Activated naive CD4-positive, alpha-beta T cell treated with anti-CD3 and anti-CD28 coated beads, Interleukin-2, amount 10 ng/mL, durations not matched to agents 7 days and 5 days (primary cell): ENCODE measurements at places on chromosomes 4 and X.

GRCh38 chr4:25235401-25235800, 1.6 kb downstream of the PI4K2B start:
- H3K36me3 ChIP-seq = peaks cover 37% of the 10 kb centered on the region
- no peak for DNase-seq
- H3K4me3 ChIP-seq = peak overlapping the region; percentile 85

GRCh38 chr4:118270492-118270891, 82.3 kb downstream of the PRSS12 start:
- peaks cover 3% of the 10 kb centered on the region for H3K27me3 ChIP-seq
- H3K27ac ChIP-seq = no peak overlapping the region
- H3K4me1 ChIP-seq = peaks cover 3% of the 10 kb centered on the region
- H3K36me3 ChIP-seq = no peaks in the 10 kb centered on the region

DNA sequence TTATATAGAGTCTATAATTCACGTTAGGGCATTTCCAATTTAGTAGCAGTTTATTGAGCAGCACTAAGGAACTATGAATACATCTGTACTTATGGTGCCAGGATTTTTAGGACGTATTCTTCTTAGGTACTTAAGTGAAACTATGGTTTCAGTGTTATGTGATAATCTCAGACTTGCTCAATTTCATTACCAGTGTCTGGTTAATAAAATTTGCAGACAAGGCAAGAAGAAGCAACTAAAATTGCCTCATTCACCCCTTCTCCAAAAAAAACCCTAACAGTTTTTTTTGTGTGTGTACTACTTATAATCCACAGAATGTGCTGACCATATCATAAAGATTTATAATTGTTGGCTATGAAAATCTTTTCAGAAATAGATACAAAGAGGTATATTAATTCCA, 6.0 kb upstream of the CXCL10 start:
- H3K27ac ChIP-seq = no peak overlapping the region
- H3K4me1 ChIP-seq = peaks cover 10% of the 10 kb centered on the region
- H3K36me3 ChIP-seq = no peaks in the 10 kb centered on the region
- no peak for DNase-seq

DNA sequence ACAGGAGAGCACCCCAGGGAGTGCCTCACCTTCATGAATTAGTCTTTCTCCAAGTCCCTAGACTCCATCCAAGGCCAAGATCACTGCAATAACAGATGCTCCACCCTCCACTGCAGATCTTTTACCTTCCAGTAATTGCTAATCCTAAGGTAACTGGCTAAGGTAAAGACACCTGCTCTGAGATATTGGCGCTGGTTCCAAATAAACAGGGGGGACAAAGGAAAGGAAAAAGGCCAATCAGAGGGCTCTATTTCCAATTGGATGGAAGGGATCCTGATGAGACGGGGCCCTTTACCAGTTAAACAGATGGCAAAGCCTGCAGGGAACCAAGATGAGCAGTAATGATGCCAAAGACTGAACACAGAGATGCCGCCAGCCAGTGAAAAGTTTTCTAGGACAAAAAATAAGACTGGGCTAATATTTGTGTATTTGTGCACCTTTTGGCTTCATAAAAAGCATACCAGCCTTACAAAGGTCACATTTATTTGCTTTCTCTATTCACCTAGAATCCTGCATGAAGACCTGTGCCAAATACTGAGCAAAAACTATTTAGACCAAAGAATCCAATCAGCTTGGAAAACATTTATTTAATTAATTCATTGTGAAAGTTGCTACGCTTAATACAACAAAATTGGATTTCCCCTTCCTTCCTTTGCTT, 148.5 kb downstream of the PPP3CA start:
- peaks cover 4% of the 10 kb centered on the region for H3K4me1 ChIP-seq
- H3K27ac ChIP-seq = no peak overlapping the region
- H3K36me3 ChIP-seq = peaks cover 2% of the 10 kb centered on the region
- no peak for DNase-seq
- H3K4me3 ChIP-seq = no peak overlapping the region

DNA sequence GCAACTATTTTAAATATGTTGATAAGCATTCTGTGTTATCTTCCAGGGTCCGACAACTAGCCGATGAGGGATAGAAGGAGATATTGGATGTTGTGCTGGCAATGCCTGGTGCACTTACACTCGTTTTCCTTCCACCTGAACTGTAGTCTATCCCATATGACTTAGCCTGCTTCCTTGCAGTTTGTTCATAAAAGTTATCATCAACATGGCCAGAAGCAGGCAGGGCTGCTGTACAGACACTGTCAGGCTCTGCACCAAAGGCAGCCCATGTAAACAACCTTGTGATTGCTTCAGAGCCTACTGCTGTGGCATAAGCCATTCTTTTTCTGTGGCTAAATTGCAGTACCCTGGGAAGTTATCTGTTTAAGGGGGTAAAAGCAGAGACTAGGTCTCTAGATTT, 1.6 kb downstream of the MAPK10 start:
- peaks cover 11% of the 10 kb centered on the region for H3K4me1 ChIP-seq
- H3K4me3 ChIP-seq = no peak overlapping the region
- peaks cover 4% of the 10 kb centered on the region for H3K27me3 ChIP-seq

- H3K27ac ChIP-seq = no peak overlapping the region
- H3K4me1 ChIP-seq = no peaks in the 10 kb centered on the region
- H3K4me3 ChIP-seq = no peak overlapping the region
These were observed 88.5 kb downstream of the KIT start for GRCh38 chr4:54746218-54746617.

GRCh38 chr4:126209147-126209546, 894.4 kb downstream of the FAT4 start:
- no peak overlapping the region for H3K27ac ChIP-seq
- no peaks in the 10 kb centered on the region for H3K4me1 ChIP-seq
- H3K36me3 ChIP-seq = no peaks in the 10 kb centered on the region
- DNase-seq = no peak

GRCh38 chr4:73870260-73870659, 1.1 kb downstream of the CXCL1 start:
- H3K27ac ChIP-seq = no peak overlapping the region
- peaks cover 26% of the 10 kb centered on the region for H3K27me3 ChIP-seq
- H3K36me3 ChIP-seq = no peaks in the 10 kb centered on the region
- H3K4me3 ChIP-seq = no peak overlapping the region
- no peaks in the 10 kb centered on the region for H3K4me1 ChIP-seq

- H3K36me3 ChIP-seq = peaks cover 2% of the 10 kb centered on the region
- H3K27ac ChIP-seq = no peak overlapping the region
- H3K27me3 ChIP-seq = no peaks in the 10 kb centered on the region
- no peak overlapping the region for H3K4me3 ChIP-seq
- no peak for DNase-seq
These were observed 132.4 kb downstream of the ENOX2 start for GRCh38 chrX:130770615-130771014.

- no peaks in the 10 kb centered on the region for H3K36me3 ChIP-seq
- H3K4me3 ChIP-seq = no peak overlapping the region
- H3K27ac ChIP-seq = no peak overlapping the region
- no peaks in the 10 kb centered on the region for H3K27me3 ChIP-seq
- no peak for DNase-seq
- no peaks in the 10 kb centered on the region for H3K4me1 ChIP-seq
These were observed 7.2 kb downstream of the GSTCD start for GRCh38 chr4:105715692-105716278.

GRCh38 chr4:137266511-137266910, 265.8 kb downstream of the PCDH18 start:
- DNase-seq = no peak
- no peaks in the 10 kb centered on the region for H3K36me3 ChIP-seq
- H3K27me3 ChIP-seq = no peaks in the 10 kb centered on the region
- H3K4me3 ChIP-seq = no peak overlapping the region
- no peak overlapping the region for H3K27ac ChIP-seq

GRCh38 chr4:168569066-168569930, 72.4 kb downstream of the PALLD start:
- H3K27ac ChIP-seq = no peak overlapping the region
- no peak for DNase-seq
- no peaks in the 10 kb centered on the region for H3K36me3 ChIP-seq
- H3K4me3 ChIP-seq = no peak overlapping the region

DNA sequence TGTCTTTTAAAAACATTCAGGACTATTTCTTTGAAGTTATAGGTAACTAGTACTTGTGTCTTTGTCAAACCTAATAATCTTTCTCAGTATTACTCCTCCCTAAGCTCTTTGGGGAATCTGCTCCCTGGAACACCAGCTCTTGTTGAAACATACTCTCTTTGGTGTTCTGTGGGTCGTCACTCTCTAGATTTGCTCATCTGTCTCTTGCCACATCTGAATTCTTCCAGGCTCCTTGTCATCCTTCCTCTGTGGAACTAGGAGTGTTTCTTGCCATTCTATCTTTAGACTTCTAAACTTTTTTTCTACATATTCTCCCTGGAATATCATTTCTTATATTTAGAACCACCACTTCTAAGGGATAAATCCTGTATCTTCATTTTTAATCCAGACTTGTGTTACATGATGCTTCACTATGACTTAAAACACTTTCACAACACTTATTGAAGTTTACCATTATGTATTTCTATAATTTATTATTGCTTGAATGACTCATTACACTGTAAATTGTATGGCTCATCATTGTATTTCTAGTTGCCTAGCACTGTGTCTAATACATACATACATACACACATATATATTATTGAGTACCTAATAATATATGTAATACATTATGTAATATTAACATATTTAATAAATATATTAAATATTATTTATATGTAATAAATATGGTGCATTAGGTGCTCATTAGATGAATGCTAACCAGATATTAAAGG, 186.1 kb downstream of the TMA16 start:
- no peak for DNase-seq
- H3K36me3 ChIP-seq = no peaks in the 10 kb centered on the region
- no peak overlapping the region for H3K4me3 ChIP-seq
- H3K4me1 ChIP-seq = no peaks in the 10 kb centered on the region
